Mesangial cell (primary cell): ENCODE measurements at places on chromosomes 1 and 21. TPM values are rescaled to one million over a fixed set of nuclear protein-coding genes. Genes with fewer than 3 reads are reported as not detected.

Gene ZNF648
- not detected in 2 replicates for total RNA-seq

Gene WNT9A
- 0.65 and 4.3 TPM in 2 replicates for total RNA-seq

Gene PGBD2
- total RNA-seq = 2.3 and 3.7 TPM in 2 replicates

Gene DESI2
- total RNA-seq = 35.9 and 38.3 TPM in 2 replicates

Gene SIPA1L2
- 10.8 and 29.8 TPM in 2 replicates for total RNA-seq

Gene FNBP1L
- total RNA-seq = 16.5 and 23.3 TPM in 2 replicates

Gene FMOD
- 0.25 TPM in 1 of 2 replicates, not detected in the other for total RNA-seq

Gene PRR9
- total RNA-seq = not detected in 2 replicates

Gene FNDC5
- 0.51 and 0.81 TPM in 2 replicates for total RNA-seq

Gene MLLT11
- 10.9 and 23.8 TPM in 2 replicates for total RNA-seq

Gene ASAP3
- total RNA-seq = 6.8 and 14.5 TPM in 2 replicates

Gene MMEL1
- 0.38 TPM in 1 of 2 replicates, not detected in the other for total RNA-seq

Gene PTPRF
- 138 and 217 TPM in 2 replicates for total RNA-seq
